Smooth muscle cell of the brain vasculature (primary cell): ENCODE measurements at places on chromosomes 16 and 17.

DNA sequence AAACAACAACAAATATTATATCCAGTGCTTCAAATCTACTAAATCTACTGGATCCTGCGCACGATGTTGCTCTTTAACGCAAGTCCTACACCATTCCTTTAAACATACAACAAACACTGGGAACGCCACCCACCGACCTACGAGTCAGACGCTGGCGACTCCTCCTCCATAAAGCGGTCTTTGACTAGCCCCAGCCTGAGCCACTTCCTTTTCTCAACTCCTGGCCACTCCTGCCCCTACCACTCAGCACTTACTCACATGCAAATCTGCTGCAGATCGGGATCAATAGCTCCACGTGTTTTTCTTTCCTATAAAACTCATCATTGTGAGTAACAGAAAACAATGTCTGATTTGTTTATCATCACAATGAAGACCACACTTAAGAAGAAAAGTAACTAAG is 32.8 kb upstream of the MNT start:
- no peak for DNase-seq

- no peak for DNase-seq
Observed at GRCh38 chr16:1244881-1245280, 4.4 kb downstream of the TPSAB1 start.

DNA sequence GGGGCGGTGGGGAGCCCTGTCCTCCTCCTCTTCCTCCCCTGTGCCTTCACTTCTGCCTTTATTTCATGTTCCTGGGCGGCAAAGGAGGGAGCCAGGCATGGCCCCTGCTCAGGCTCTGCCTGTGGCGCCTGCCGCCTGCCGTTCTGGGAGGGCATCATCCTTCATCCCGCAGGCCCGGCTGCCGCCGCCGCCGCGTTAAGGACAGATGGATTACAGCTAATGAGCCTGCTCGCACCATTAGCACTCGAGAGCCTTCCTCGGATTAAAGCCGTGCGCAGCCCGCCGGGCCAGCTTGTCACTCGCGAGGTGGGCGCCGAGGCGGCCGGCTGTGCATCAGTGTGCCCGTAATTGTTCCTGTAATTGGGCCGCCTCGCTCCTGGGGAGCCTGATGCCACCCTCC is 127.7 kb upstream of the GSE1 start:
- DNase-seq, result no peak

DNA sequence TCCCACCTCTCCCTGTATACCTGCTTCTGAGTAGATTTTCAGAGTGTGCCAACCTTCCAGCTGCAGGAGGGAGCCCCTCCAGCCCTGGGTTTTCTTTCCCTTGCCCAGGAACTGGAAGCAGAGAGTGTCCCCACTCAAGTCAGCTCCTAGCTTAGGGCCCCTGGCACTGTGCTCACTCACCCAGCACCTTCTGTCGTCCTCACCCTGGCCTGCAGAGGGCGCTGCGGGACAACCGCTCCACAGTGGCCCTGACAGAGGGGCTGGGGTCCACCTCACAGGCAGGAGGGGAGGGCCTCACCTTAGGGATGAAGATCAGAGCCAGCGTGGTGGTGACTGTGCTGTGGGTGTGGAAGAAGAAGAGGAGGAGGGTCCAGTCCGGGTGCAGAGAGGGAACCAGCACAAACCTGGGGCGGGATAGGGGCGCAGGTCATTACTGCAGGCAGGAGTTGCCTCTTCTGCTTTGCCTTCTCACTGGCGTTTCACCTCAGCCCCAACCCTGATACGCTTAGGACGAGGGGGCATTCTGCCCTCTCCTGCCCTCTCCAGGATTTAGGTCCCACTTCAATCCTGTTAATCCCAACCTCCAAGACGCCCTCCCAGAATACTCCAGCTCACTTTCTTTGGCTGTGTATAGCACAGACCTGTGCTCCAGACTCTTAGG is 10.0 kb downstream of the GPR179 start:
- no peak for DNase-seq

- DNase-seq, result no peak
Observed at GRCh38 chr17:82242977-82243647, 14.3 kb downstream of the SLC16A3 start.

- DNase-seq, result no peak
Observed at GRCh38 chr17:8468127-8468526, 32.4 kb downstream of the NDEL1 start.
